T-helper 2 cell (primary cell): ENCODE measurements at places on chromosomes 16 and 17.

- DNase-seq = peak; percentile 43
Measured at GRCh38 chr17:68205808-68206720, 41.8 kb upstream of the AMZ2 start.

GRCh38 chr16:59214455-59214854, 480.3 kb upstream of the GOT2 start:
- no peak for DNase-seq

DNA sequence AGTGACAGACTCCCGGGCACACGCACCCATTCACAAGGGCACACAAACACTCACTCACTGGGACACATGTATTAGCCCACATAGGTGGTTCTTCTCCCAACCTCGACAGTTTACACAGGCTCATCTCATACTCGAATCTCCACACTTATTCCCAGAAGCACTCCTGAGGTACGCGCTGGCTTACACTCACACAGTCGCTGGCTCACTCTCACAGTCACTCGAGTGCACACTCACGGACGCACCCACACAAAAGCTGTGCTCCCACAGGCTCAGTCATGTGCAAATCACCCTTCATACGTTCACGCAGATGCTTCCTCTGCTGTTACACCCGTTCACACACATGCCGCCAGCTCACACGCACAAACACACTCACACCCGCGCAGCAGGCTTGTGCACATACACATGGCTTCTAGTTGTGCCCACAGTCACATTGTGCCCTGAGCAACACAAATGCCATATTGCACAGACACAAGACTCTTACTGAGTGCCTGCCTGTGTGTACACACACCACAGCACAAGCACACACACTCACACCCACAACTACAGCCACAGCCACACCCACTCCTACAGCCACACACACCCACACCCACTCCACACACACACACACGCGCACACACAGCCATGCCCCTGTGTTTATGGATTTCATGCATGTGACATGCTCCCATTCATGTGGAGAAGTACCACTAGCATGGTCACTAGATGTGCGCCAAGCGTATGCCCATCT, 8.4 kb upstream of the PRR29 start:
- DNase-seq = no peak

DNA sequence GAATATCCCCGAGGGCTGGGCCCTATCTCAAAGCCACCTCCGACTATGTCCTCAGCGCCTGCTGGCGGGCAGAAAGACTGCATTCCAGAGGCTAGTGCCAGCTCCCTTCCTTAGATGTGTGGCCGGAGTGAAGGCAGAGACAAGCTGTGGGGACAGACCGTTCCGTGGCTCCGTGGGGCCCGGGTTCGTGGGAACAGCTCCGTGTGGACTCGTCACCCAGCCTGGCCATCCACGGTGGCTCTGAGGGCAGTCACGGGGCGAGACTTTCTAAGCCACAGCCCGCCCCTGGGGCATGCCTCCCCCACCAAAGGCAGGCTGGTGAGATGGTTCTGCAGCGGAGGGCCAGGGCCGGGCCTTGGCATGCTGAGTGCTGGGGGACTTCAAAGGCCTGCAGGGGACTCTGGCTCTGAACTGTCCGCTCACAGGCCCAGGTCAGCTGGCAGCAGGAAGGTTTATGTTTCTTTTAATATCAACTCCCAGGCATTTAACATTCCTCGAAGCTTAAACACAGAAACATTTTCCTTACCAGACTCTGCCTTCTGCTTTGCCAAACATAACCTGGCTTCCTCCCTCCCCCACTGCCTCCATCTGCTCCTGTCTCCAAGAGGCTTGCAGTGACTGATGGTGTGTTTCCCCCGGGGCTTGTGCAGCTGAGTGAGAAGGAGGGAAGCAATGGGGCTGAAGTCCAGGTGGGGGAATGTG, 50.4 kb downstream of the TIMM22 start:
- DNase-seq = no peak

DNA sequence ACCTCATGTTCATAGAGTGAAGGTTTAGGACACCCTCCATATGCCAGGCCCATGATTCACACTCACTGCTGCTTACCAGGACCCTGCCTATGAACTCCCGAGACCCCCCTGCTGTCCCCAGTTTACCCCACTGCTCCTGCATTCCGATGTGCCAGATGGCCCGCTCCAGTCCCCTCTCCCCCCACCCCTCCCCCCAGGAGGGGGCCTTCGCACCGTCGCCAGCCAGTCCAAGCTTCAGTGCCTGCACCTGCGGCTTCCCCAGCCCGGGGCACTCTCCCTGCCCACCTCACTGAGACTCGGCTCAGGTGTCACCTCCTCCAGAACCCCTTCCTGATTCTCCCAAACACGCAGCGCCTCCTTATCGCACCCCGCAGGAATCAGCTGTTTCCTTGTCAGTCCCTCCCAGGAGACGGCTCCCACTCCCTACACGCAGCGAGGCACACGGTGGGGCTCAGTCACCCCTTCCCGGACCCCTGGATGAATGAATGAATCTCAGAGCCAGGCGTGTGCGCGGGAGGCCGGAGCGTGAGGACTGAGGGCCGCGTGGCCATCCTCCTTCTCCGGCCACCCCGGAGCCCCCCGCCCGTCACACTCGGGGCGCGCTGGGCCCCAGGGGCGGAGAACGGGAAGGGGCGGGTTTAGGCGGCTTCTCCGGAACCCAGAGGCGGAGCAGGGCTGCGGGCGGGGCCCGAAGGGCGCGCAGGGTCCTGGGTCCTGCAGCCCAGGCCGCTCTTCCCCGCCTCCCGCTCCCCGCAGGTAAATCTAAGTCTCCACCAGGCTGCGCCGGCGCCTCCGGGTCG, 1.6 kb downstream of the MYO1C start:
- peak; percentile 54 for DNase-seq

DNA sequence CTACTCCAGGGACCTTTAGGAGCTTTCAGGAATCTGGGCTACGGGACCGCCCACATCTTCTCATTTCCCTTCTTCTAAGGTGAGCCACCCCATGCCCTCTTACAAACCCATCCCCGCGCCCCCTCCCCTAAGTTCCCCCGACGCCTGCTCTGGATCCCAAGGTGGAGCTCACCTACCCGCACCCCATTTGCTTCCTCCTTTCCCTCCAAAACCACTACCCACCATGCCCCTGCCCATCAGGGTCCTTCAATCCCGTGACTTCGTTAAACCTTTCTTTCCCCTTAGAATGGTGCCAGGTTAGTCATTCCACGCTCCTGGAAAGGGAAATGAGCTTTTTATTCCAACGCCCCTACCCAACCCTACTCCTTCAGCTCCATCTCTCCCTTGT, 326 bp upstream of the MTMR4 start:
- no peak for DNase-seq
